ENCODE measurements at places on chromosomes 7 and 10.

GRCh38 chr7:128872394-128872824 lies 9.8 kb downstream of the ATP6V1F start:
- DNase-seq, result no peak

GRCh38 chr10:97914171-97914836 lies 64.7 kb downstream of the GOLGA7B start:
- no peak for DNase-seq

DNA sequence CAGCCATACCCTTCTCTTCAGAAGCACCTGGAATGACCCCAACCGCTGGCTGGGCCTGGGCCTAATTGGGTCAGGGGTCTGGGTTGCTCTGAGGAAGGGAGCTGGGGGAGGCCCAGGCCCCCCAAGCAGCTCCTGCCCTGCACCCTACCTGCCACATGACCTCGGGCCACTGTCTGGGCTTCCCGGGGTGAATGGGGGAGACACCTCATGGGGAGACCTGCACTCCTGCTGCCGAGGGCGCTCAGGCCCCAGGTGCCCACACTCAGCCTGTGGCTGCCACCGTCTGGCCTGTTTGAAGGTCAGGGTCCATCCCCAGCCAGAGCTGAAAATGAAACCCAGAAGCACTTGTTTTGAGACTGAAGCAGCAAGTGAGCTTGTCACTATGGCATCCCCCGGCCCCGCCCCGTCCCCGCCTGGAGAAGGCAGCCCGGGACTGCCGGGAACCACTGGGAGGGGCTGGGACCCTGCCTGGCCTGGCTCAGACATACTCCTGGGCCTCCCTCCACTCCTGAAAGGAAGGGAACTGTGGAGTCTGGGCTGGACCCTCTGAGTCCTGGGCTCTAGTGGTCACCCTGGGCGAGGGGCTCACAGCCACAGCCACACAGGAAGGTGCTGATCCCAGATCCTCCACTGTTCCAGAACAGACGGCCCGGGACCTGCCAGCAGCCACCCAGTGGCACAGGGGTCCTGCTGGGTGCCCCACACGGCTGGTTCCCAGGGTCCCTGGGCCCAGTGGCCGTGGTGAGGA lies 7.4 kb upstream of the MICALL2 start:
- DNase-seq, result no peak

- peak; percentile 72 for DNase-seq
Measured at GRCh38 chr7:50335795-50336754, 31.6 kb downstream of the IKZF1 start.

- no peak for DNase-seq
Measured at GRCh38 chr10:78588194-78588811, 480.5 kb upstream of the ZMIZ1 start.

DNA sequence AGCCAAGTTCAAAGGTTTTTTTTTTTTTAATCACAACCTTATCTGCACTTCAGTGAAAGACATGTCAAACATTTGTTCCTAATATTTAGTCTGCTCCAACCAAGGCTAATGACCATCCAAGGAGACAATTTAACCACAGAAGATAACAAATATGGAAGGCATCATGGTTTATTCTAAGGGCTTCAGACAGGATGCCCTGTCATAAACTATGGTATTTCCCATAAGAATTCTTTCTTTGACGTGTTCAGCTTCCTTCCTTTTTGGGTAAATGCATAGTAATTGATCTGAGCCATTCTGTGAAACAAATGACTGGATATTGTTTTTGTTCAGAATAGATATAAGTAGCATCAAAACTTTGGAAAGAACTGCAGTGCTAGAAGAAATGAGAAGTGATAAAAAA lies 326.5 kb upstream of the AOAH start:
- no peak for DNase-seq

DNA sequence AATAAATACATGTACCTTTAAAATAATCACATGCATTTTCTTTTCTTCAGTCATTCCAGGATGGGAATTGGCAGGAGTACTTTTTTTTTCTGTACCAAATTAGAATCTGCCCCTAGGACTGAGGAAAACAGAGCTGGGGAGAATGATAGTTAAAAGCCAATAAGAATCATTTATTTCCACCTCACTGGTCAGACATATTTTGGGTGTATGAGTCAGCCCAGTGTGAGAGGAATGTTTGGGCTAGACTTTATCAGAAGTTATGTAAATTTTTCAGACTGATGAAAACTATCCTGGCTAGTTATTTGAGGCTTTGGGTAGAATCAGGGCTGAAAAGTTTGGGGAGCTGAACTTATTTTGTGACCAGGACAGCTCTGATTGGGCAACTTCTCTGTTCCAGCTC lies 303.1 kb upstream of the NPSR1 start:
- no peak for DNase-seq

- no peak for DNase-seq
Measured at GRCh38 chr7:5636914-5637313, 144.5 kb downstream of the RNF216 start.

DNA sequence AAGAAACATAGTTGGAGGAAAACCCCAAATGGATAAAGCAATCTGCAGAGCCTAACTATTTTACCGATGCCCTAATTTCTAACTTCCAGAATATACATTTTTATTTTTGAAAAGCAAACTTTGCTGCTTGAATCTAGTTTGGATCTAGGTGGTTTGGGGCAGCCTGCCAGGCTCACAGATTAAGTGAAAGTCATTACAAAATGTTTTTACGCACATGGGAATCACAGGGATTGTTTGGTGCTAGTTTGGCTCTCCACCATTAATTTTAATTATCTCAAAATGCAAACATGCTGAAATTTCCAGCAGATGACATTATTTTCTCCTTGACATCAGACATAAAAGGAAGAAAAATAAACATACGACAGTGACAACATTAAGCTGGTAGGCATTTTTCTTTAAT lies 166.7 kb upstream of the INHBA start:
- DNase-seq, result no peak

GRCh38 chr7:36165059-36165458 lies 12.0 kb downstream of the EEPD1 start:
- DNase-seq, result no peak

- DNase-seq, result no peak
Measured at GRCh38 chr10:69885379-69886013, 83.8 kb downstream of the COL13A1 start.

GRCh38 chr10:73910764-73911552 lies at the start of gene PLAU:
TSS of gene PLAU (plus strand) at chr10:73911132. CDS start at chr10:73911556, 424 bp downstream.
- peak; percentile 28 for DNase-seq

DNA sequence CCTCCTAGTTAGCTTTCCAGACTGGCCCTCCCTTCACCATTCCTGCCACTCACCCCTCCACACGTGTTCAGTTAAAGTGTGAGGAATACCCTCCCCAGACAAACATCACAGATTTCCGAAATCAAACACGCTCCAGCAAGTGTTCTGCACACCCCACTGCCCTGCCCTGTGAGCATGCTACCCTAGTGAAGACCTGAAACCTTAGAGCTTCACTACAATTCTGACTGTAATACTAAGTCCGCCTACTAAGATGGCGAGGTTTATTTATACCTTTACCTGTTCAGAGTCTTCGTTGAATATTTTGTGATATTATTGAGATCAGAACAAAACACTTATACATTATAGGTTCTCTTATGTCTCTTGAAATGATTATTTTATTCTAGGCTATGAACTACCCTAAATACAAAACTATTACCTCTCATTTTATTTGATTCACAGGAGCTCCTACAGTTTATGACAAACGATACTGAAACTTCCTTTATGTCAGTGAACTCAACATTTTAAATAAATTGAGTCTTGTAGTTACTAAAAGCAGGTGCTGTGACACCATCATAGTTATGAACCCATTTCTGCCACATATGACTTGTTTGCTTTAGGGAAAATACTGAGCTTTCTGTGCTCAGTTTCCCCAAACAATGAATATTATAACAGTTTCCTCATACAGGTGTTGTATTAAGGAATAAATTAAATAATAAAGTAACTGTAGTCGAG lies 8.6 kb downstream of the SCIN start:
- DNase-seq, result no peak

- DNase-seq, result no peak
Measured at GRCh38 chr7:89728481-89728880, 425.8 kb upstream of the STEAP1 start.

- DNase-seq, result no peak
Measured at GRCh38 chr10:6399231-6399741, 180.8 kb downstream of the PRKCQ start.

- no peak for DNase-seq
Measured at GRCh38 chr10:95392217-95392584, 101.4 kb upstream of the PDLIM1 start.

- no peak for DNase-seq
Measured at GRCh38 chr10:5040781-5041470, 37.3 kb upstream of the AKR1C2 start.

- DNase-seq, result no peak
Measured at GRCh38 chr10:104029521-104029860, 56.2 kb downstream of the COL17A1 start.

GRCh38 chr10:35210961-35211360 lies 84.3 kb downstream of the CREM start:
- DNase-seq, result no peak

DNA sequence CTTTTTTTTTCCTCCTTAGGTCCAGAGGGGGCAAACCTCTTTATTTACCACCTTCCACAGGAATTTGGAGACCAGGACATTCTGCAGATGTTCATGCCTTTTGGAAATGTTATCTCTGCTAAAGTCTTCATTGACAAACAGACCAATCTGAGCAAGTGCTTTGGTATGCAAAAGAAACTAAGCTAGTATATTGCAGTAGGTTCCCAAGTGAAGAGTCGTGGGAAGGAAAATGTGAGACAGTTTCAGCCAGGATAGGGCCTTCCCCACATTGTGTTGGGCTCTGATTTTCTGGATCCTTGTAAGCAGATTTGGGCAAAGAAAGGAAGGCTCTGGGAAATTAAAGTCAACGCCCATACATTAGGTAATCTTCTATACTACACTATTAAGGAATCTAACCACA lies 285.6 kb downstream of the USP6NL start:
- no peak for DNase-seq

DNA sequence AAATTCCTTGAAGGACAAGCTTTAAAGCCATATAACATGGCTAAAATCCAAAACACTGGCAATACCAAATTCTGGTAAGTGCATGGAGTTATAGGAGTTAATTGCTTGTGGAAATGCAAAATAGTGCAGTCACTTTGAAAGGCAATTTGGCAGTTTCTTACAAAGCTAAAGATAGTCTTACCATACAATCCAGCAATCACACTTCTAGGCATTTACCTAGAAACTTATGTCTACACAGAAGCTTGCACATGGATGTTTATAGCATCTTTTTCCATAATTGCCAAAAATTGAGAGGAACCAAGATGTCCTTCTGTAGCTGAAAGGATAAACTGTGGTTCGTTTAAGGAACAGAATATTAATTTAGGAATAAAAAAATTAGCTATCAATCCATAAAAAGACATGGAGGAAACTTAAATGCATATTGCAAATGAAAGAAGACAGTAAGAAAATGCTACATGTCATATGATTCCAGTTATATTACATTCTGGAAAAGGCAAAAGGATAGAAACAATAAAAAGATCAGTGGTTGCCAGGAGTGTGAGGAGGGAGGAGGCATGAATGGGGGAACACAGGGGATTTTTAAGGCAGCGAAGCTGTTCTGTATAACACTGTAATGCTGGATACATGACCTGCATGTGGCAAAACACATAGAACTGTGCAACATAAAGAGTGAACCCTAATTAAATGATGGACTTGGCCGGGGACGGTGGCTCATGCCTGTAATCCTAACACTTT lies 51.9 kb downstream of the GNAT3 start:
- no peak for DNase-seq

DNA sequence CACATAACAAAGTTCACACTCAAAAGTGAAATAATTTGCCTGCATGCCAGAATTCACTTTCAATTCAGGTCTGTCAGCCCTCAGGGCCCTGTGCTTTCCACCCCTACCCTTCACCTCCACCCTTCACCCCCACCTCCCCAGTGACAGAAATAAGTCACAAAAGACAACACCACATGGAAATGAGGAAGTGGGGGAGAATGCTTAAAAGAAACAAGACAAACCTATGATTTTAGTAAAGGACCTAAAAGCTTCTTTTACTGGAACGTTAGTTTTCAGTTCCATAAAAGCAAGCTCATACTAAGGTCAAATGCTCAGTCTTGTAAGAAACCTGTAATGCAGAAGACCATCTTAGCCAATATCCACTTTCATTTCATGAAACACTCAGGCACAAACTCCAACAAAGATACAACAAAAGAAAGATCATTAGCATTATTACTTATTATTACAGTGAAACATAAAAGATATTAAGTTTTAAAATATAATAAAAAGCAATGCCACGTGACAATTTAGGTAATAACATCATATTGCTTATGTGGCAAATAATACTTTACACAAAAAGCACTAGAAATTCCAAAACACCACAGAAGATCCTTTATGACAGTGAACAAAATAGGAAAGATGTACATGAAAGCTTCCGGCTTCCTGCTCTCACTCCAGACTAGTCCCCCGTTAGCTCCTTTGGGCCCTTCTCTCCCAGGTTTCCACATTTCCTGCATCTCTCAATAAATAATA lies 112.1 kb downstream of the LMBR1 start:
- DNase-seq, result no peak

DNA sequence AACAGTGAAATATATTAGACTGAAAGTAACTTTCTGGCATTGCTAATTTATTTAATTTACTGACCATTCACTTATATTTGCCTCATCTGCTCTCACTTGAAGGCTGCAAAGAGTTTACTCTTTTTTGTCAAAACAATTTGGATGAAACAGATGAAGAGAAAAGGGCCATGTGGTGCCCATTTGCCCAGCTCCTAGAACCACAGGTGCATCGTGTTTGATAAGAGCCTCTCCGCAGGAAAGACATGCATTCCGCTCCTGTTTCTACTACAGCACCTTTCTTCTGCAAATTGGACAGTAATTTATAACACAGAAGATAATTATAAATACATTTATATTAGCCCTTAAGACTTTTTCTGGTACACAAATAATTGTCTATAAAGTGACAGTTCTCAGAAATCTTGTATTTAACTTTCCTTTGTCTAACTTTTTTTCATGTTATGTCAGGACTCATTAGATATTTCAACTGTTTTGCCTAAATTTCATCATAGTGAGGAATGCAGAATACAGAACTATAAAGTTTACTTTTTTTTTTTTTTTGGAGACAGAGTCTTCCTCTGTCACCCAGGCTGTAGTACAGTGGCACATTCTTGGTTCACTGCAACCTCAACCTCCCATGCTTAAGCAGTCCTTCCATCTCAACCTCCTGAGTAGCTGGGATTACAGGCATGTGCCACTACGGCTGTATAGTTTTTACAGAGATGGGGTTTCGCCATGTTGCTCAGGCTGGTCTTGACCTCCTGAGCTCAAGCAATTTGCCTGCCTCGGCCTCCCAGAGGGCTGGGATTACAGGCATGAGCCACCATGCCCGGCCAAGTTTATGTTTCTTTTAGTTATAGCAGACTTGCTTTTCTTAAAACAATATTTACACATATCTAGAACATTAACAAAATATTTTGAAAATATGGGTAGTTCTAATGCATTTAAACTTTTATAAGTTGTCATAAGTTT lies 869 bp downstream of the LAMB4 start:
- no peak for DNase-seq

DNA sequence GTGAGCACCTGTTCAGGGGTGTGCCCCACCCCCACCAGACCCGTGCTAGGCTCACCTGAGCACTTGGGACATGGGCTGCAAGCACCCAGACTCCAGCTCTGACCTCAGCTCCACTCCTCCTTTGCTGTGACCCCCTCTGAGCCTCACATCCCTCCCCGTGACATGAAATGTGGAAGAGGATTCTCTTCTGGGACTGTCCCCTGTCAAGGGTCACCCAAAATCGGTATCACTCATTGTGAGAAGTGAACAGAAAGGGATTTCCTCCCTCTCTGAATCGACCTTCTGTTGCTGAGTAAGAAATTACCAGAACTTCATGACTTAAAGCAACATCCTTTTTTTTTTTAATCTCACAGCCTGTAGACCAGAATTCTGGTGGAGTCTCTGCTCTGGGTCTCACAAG lies 6.2 kb upstream of the CHST15 start:
- DNase-seq, result no peak

- DNase-seq, result no peak
Measured at GRCh38 chr7:112448381-112448780, 1.9 kb upstream of the IFRD1 start.

All from naive thymus-derived CD8-positive, alpha-beta T cell (primary cell).